ENCODE measurements at places on chromosomes 2 and 18.

DNA sequence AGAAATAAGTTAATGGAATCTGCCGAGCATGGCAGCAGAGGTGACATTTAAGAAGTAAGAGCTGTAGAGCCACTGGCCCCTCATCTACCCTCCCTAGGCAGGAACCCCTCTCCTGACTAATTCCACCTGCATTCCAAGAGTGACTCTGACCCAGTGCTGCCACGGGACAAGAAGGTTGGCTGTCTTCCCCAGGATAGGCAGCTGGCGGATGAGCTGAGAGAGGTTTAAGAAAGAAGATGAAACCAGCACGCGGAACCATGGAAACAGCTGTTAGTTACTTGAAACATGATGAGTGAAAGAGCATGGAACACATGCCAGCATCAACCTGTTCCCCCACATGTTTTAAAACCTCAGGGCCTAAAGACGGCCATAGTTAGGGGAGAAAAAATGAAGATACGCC is 74.1 kb downstream of the RND3 start:
- no peak for DNase-seq

GRCh38 chr2:173346035-173346434 is 8.6 kb upstream of the CDCA7 start:
- DNase-seq = no peak

- no peak for DNase-seq
These were observed 297.7 kb upstream of the SYT4 start for GRCh38 chr18:43574974-43575373.

GRCh38 chr2:159118859-159119500 is 150.5 kb downstream of the TANC1 start:
- no peak for DNase-seq

DNA sequence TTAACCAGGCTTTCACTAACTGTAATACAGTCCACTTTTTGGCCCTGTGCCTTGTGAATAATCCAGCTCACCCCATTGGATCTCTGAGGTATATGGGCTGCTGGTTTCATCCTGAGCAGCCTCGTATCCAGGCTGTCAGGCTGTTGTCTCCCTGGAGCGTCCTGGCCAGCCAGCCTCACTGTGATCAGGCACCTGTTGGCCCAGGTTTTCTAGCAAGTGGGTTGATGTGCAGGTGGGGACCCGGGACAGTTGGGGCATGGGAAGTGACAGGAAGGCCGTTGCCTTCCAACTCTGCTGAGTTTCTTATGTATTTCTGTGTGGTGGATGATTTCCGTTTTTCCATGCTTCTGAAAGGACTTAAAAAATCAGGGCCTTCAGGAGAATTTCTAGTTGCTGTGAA is 132.4 kb downstream of the ACOXL start:
- no peak for DNase-seq

DNA sequence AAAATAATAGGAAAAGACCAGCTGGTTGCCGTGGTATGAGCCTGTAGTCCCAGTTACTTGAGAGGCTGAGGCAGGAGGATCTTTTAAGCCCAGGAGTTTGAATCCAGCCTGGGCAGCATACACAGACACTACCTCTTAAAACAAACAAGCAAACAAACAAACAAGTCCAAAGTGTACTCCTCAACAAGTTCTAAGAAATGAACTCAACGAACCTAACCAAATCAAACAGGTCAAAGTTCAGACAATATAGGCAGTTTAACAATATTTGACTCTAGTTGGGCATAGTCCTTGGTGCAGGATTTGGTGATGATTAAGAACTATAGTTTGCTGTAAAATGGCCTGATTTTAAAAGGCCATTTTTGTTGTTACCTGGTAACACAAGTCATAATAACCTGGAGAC is 41.9 kb upstream of the RHOB start:
- no peak for DNase-seq

DNA sequence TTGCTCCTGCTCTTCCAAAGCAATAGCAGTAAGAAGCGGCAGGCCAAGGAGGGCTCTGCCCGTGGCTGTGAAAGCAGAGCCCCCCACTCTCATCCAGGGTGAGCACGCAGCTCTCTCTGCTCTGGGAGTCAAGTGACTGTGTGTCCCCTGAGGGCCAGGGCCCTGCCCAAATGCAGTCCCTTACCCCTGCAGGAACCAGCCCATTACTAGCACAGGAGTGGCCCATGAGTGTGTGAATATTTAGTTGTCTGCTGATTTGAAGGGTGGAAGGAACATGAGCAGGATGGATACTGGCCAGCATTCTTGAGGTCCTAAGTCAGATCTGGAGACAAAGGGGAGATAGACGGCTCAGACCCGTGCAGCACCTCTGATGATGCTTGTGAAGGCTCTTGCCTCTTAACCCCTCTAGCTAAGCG is 69.7 kb upstream of the FOSL2 start:
- DNase-seq = no peak

DNA sequence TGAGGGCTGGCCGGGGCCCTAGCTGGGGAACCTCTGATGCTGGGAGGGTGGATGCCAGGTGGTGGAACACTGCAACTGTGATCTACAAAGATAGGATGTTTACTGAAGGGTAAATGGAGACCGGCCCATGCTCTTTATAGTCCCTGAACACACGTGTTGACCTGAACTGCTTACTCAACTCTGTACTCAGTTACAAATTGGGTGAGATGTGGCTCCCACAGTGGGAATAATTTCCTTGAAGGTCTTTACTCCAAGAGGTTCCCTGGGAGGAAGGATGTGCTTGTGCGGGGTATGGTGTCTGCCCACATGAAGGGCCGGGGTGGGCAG is 254.1 kb downstream of the PRKCE start:
- no peak for DNase-seq

DNA sequence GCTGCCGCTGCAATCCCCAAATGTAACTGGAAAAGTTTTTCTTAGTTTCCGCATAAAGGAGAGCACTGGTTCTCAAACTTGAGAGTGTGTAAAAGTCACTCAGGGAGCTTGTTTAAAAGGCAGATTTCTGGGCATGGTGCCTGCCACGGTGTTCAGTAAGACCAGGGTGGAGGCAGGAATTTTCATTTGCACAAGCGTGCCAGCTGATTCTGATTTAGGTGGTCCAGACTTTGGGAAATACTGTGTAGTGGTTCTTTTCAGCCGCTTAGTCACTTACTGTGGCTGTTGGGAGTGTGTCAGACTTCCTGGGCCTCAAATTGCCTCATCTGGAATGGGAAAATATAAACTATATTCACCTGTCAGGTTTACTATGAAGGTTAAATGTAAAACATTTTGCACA is 788 bp downstream of the ARMC9 start:
- DNase-seq = no peak

- no peak for DNase-seq
These were observed 91.4 kb downstream of the ACSL3 start for GRCh38 chr2:222952204-222952603.

GRCh38 chr2:30177956-30178355 is 31.1 kb downstream of the YPEL5 start:
- DNase-seq = no peak

GRCh38 chr18:68035774-68036522 is 519.4 kb upstream of the DSEL start:
- no peak for DNase-seq

- DNase-seq = no peak
These were observed 133.1 kb downstream of the NBAS start for GRCh38 chr2:15427987-15428386.

- DNase-seq = no peak
These were observed 164.9 kb upstream of the NT5C1B start for GRCh38 chr2:18754286-18754685.

GRCh38 chr2:18552351-18553077 is 7.9 kb downstream of the RDH14 start:
- no peak for DNase-seq

DNA sequence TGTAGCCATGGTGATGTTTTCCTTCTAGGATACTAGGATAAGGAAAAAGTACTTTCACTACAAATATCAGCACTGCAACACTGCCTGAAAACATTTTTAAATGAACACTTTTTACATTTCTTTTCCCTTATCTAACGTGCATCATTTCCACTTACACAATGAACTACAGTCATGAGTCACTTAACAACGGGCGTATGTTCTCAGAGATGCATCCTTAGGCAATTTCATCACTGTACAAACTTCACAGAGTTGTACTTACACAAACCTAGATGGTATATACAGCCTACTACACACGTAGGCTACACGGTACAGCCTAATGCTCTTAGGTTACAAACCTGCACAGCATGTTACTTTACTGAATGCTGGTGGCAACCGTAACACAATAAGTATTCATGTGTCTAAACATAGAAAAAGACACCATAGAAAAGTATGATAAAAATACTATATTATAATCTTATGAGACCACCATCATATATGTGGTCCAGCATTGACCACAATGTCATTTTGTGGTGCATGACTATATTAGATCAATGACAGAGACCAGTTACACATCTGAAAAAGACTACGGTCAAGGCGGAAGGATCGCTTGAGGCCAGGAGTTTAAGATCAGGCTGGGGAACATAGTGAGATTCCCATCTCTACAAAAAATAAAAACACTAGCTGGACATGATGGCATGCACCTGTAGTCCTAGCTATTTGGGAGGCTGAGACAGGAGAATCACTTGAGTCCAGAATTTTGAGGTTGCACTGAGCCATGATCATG is 39.8 kb downstream of the WDR33 start:
- no peak for DNase-seq

DNA sequence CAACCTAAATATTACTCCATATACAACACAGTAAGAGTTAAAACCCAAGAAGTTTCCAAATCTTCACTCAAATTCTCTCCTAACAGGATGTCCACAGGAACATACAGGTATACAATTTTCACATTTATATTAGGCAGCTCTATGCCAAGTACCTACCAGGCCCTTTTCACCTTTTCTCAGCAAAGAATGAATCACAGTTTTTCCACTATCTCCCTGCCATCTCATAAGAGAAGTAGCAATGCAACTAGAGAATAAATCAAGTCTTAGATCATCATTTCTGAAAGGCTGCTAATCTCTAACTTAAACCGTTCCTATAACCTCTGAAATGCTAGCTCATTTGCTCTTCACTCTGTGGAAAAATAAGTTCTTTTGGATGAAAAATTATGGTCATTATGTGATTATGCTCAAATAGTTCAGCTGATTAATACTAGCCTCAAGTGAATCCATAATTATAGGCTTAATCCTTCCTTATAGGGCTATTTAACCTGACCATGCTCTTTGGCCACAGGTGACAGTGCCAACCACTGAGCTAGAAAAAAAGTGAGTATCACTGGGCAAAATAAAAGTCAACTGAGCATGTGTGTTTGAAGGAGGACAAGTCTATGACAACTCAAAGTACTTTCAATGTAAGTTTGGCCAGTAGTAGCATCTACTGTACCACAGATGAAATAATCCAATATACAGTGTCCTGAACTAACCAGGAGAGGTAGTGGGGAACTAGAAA is 79.7 kb downstream of the COBLL1 start:
- DNase-seq = no peak

- no peak for DNase-seq
These were observed 1.1 kb downstream of the AGFG1 start for GRCh38 chr2:227473122-227473461.

GRCh38 chr2:199108056-199108455 is 349.7 kb downstream of the SATB2 start:
- DNase-seq = no peak

DNA sequence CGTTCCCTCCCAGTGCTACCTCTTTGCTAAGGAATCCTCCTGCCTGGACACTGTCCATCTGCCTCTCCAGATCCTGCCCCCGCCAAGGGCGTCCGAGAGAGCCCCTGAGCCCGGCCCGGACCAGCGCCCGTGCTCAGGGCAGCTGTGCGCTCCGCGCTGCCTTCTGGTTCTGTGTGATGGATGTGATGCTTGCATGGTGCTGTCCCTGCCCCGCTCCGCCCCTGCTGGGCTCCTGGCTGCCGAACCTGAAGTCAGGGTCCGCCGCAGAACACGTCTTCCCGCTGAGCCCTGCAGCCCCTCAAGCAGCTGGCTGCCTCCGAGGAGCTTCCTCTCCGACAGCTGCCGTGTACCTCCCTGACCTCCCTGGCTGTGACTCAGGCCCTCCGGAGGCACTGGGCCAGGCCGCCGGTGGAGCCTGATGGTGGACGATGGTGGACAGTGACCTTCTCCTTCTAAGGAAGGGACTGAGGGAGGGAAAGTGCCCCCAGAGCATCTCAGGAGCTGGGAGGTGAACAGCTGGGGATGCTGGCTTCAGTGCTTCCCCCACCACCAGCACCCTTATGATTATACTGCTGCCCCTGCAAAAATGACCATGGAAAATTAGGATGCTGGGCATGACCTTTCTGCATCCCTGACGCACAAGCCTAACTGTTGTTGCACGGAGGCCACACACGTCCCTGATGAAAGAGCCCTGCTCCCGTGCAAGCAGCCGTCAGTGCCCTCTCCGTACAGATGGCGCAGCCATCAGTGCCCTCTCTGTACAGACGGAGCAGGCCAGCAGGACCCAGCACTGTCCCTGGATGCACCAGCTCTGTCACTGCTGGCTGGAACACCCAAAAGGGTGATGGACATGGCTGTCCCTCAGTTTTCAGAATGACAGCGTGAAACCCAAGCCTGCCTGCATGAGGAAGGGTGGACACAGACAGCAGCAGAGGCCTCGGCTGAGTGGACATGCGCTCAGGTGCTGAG is 99.3 kb downstream of the TPO start:
- DNase-seq = no peak

- no peak for DNase-seq
These were observed 27.3 kb downstream of the GREB1L start for GRCh38 chr18:21269349-21269748.

DNA sequence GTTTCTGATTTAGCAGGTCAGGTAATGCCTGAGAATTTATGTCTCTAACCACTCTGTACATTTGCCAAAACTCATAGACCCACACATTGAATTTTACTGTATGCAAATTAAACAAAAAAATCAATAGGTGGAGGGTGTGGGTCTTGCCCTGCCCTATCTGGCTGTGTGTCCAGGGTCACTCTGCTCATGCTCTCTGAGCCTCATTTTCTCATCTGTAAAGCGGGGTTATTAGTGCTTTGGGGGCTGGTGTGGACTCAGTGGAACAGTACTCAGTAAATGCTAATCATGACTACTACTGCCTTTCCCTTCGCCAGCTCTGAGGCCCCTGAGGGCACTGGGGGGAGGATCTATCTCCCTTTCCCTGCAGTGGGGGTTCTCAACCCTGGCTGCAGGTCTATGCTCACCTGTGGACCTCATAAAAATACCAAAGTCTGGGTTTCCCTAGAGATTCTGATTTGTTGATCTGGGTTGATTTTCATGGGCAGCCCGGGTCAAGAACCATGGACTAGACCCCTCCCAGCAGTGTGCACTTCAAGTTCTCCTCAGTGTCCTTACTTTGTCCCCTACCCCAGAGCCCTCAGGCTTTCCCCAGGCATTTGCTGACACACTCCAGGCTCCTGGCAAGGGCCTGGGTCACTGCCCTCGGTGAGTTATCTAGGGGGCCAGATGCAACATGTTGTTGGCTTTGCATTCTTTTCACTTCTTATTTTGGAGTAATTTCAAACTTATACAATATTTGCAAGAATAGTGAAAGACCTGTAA is 27.5 kb downstream of the MTHFD2 start:
- DNase-seq = no peak

- DNase-seq = no peak
These were observed 117.4 kb downstream of the NEB start for GRCh38 chr2:151616760-151617339.

GRCh38 chr2:240292619-240293525 is 142.6 kb upstream of the GPC1 start:
- no peak for DNase-seq

Data from CD4-positive, alpha-beta T cell treated with Interleukin-2 at 100 ng/mL for 4 hours (primary cell).